Activated naive CD8-positive, alpha-beta T cell treated with anti-CD3 and anti-CD28 coated beads, Interleukin-2, amount 50 U/mL, for 24 hours (primary cell): ENCODE measurements at places on chromosomes 7 and 10.

DNA sequence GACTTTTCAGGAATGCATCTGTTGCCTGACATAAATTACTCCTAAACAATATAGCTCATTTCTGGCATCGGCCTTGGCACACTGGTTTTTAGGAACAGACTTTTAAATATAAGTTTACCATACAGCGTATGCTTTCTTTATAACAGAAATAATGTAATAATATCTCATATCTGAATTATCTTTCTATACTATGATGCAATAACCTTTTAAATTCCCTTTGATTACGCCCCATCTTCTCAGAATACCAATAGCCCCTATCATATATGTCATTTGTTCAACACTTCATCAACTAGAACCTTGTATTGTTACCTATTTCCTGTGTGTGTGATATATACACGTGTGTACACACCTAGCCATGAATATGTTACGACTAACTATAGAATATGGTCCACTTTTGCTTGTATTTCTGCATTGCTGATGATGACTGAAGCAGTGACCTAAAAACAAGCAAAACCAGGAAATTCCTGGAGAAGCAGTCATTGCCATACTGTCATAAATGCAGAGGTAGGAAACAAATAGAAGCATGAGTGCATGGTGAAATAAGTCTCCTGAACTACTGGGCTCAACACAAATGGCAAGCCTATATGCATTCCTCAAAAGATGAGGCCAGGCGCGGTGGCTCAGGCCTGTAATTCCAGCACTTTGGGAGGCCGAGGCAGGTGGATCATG lies 618.4 kb upstream of the NRP1 start:
- no peak for DNase-seq

DNA sequence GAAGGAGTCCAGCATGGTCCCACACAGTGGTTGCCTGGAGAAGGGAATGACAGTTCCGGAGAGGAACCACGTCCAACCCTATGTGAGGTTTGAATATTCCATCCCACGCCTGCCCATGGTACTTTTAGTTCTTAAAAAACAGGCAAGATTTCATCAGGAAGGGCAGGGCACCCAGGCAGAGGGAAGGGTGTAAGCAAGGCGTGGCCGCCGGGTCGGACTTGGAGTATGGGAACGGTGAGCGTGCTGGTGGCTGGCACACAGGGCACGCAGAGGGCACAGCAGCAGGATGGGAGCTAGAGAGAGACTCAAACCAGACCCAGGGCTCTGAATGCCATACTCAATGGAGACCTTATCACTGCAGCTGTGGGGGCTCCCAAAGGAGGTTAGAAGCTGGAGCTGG lies 34.3 kb downstream of the FAM53B start:
- DNase-seq, result no peak

- DNase-seq, result peak; percentile 97
These were observed at the start of gene IQUB for GRCh38 chr7:123534383-123535260. Gene IQUB, minus strand, starts transcription at chr7:123534595. Its CDS starts 22,255 bp downstream, at chr7:123512340.

- no peak for DNase-seq
These were observed 6.1 kb upstream of the NOM1 start for GRCh38 chr7:156943091-156944041.

DNA sequence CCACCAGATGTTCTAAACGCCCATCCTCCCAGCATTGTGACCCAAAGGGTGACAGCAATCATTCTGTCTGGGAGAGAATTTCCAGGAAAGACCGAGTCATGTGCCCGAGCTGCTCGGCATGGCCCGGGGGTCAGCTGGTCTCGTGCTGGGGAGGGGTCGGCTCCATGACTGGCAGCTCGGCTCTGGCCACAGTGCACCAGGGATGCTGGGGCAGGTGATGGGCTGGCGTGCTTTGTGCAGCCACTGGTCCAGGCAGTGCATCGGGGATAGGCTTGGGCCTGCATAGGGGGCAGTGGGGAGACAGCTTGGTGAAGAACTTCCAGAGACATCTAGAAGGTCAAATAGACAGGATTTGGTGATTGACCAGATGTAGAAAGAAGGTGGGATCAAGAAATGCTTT lies 39.2 kb upstream of the PSMG3 start:
- DNase-seq, result no peak
